NCI-H1105 treated with DMSO at 0.1 percent for 48 hours (cell line): ENCODE measurements at places on chromosomes 5 and 9.

DNA sequence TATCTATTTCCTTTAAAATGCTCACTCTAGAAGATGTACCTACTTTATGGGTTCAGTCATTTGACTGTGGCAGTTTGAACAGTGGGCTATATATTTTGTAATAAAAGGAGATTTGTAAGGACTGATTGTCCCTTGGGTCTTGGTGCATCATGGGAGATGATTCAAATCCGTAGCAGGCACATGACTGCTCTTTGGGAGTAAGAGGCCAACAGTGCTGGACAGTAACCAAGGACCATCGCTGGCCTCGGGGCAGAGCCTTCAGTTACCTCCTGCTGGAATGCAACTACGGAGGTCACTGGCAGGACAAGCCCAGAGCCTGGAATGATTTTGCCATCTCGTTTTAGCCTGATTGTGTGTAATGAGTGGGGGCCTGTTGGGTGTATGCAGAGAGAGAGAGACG is 7.0 kb upstream of the MAMDC2 start:
- no peak for DNase-seq

- no peak for DNase-seq
These were observed 16.0 kb downstream of the EGFLAM start for GRCh38 chr5:38274370-38274769.

GRCh38 chr5:55345327-55345726 is 37.5 kb downstream of the MTREX start:
- DNase-seq = no peak

- DNase-seq = peak; percentile 35
These were observed 2.1 kb upstream of the TTLL11 start for GRCh38 chr9:122095010-122095767.

DNA sequence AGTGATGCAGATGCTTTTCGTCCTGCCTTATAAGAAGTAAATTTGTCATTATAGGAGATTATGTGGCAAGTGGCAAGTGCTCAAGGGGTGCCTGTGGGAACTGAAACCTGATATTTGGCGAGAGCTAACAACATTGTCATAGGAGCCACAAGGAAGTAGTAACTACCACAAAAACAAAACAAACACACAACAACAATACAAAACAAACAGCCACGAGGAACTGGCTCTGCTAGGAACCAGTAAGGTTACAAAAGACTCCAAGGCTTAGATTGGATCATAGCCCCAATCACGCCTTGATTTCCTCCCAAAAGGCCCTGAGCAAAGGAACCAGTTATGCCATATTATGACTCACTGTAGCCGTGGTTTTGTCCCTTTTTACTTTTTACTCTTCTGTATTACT is 1045.2 kb downstream of the CDH12 start:
- DNase-seq = no peak

DNA sequence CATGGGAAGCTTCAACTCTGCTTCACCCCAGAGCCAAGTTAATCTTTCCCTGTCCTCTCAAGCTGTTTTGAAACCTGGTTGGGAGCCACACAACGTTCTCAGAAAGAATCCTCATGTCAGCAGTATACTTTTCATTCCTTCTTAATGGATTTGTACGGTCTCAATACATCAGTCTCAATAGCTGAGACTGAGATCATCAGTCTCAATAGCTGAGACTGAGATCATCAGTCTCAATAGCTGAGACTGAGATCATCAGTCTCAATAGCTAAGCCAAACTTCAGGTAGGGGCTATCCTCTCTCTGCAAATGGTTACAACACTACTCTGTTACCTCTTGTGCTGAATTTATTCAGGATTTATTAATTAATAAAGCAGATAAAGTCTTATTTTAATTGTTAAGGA is 1317.4 kb upstream of the CDH9 start:
- no peak for DNase-seq
